ENCODE measurements at places on chromosomes 1 and 21.

DNA sequence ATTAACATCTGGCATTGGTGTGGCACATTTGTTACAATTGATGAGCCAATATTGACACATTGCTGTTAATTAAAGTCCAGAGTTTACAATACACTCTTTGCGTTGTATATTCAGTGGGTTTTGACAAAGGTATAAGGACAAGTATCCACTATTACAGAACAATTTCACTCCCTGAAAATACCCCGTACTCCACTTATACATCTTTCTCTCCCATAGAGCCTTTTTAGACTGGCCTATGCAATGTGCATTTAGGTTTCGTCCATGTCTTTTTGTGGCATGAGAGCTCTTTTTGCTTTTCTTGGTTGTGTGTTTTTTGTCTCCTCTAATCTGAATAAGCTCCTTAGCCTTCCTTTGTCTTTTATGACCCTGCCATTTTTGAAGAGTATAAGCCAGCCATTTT, 40.6 kb upstream of the TSNAX start:
- no peak for DNase-seq

- DNase-seq = no peak
Measured at GRCh38 chr21:39029900-39030884, 153.1 kb downstream of the PSMG1 start.

- DNase-seq = no peak
Measured at GRCh38 chr1:172404121-172404520, 16.4 kb upstream of the C1orf105 start.

- no peak for DNase-seq
Measured at GRCh38 chr1:178485541-178485981, 11.2 kb downstream of the CLEC20A start.

GRCh38 chr1:46399307-46399706, 5.2 kb downstream of the FAAH start:
- DNase-seq = no peak

All from eye (tissue), 1 donor.